NCI-H774 (cell line): ENCODE measurements at places on chromosomes 12 and 14.

GRCh38 chr12:14836336-14837210 is 6.8 kb downstream of the ART4 start:
- DNase-seq: no peak

GRCh38 chr12:96486751-96487613 is 2.4 kb upstream of the CFAP54 start:
- no peak for DNase-seq

DNA sequence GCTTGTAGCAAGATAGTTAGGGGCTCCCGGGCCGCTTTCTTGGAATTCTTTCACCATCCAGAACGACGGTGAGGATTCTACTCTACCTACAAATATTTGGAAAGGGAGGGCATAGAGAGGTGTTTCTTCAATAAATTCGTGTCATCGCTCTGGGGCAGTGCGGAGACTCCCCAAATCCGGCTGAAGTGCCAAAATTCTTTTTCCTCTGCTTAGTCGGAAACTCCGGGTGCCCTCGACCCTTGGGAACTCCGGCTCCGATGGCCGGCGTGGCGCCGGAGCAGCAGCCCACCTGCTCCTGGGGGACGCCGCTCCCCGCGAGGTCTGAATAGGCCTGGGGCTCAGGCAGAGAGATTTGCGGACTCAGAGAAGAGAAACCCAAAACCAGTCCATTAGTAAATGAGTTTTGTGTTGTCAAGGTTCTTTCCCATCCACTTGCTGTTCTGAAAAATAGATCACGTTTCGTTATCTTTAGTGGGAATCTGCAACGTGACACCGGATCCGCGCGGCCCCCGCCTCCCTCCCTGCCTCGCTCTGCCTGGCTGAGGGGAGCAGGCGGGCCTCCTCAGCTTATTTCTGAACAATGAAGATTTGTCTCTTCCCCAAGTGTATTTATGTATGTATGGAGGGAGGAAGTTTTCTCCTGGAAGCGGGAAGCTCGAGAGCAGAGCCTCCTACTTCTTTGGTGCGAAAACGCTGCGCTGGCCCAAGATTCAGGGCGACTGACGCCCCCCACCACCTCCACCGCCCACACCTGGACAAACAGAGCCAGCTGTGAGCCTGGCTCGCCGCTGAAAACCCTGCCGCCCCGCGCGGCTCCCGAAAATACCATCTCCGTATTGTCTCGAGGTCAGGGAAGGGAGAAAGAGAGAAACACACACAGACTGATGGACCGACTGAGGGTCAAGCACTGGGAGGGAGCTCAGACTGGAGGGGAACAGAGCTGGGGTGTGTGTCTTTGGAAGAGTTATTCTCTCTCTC is 3.7 kb upstream of the SIX1 start:
- DNase-seq: no peak

GRCh38 chr14:105123981-105124765 is 44.4 kb downstream of the JAG2 start:
- DNase-seq: no peak

DNA sequence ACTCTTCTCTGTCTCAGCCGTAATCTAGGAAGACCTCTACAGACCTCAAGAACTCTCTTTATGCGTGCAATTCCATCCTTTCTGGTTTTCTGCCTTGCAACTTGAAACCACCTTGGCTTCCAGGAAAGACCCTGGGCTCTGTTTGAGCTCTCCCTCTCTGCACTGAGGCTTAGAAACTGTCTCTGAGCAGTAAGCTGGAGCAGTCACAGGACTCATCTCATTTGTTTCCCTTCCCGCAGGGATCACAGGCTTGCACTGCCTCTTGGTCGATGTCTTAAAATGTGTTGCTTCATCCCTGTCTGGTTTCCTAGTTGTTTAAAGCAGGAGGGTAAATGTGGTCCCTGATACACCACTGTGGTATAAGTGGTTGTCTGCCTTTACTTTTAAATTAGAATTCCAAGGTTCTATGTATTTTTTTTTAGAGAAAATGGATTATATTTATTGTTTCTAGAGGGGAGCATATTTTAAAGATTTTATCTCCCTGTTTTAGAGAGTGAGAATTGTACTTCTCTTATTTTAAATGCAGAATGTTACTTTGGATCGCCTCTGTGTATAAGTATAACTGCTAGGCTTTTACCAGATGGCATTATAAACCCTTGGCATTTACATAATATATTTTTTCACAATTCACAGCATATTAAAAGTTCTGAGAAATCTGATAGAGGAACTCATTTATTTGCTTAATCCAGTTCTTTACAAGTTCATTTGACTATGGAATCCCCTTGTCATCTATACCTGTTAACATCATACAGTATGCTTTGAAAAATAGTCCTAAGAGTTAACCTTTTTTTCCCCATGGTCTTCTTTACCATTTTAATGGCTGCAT is 26.4 kb downstream of the EID3 start:
- no peak for DNase-seq

DNA sequence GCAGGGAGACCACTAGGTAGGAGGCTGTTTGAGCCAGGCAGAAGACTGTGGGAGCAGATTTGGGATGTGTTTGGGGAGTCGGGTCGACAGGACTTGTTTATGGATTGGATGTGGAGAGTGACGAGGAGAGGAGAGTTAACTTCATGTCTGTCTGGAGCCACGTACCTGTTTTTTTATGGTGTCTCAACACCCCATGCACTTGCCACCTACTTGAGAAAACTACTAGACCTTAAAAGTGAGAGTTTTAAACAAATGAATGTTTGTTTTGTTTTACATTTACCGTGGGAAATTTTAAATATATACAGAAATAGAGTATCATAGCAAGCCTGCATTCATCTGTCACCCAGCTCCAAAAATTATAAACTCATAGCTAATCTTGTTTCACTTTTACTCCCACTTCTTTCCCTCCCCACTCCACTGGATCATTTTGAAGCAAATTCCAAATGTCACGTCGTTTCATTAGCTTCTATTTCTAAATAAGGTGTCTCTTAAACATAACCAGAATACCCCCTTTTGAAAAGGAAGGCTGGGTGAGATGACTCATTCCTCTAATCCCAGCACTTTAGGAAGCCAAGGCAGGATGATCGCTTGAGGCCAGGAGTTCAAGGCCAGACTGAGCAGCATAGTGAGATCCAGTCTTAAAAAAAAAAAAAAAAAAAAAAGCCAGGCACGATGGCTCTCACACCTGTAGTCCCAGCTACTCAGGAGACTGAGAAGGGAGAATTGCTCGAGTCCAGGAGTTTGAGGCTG is 136.2 kb downstream of the ANO6 start:
- DNase-seq: no peak

- no peak for DNase-seq
These were observed 98.8 kb downstream of the DICER1 start for GRCh38 chr14:95058491-95058890.
